ENCODE measurements at places on chromosomes 13 and 19.

DNA sequence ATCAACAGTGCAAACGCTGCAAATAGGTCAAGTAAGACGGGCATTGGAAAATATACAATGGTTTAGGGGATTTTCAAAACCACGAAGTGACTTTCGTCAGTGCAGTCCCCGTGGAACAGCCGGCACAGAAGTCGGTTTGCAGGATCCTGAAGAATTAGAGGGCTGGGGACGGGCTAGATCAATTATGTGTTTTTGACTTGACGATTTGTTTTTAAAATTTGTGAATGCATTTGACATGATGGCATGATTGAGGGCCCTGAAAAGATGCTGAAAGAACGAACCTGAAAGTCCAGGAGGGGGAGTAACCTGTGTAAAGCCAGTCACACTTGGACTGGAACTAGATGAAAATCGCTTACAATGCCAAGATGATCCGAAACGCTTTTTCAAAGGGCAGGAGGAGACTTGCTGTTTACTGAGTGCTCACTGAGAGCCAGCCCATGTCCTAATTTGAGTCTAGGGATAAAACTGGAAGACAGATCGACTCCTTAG, 8.9 kb upstream of the DGKH start:
- DNase-seq: no peak

DNA sequence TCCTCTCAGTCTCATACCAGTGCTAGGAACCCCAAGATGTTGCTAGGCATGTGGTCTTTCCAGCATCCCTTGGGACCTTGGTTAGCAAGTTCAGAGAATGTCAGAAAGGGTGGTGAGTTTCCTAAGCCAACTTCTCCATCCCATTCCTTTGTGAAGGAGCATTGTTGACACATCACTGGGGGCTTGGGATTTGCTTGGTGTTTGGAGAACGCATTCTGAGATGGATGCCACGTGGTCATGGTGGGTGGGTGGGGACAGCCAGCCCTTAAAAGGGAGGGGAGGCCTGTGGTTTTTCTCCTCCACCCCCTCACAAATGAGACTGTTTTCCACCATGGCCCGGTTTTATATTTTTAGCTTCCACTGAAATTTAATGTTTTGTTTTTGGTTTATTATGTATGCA, 83.3 kb upstream of the ZNF536 start:
- DNase-seq: no peak

- DNase-seq: no peak
Observed at GRCh38 chr19:4506449-4507149, 11.7 kb downstream of the PLIN4 start.

DNA sequence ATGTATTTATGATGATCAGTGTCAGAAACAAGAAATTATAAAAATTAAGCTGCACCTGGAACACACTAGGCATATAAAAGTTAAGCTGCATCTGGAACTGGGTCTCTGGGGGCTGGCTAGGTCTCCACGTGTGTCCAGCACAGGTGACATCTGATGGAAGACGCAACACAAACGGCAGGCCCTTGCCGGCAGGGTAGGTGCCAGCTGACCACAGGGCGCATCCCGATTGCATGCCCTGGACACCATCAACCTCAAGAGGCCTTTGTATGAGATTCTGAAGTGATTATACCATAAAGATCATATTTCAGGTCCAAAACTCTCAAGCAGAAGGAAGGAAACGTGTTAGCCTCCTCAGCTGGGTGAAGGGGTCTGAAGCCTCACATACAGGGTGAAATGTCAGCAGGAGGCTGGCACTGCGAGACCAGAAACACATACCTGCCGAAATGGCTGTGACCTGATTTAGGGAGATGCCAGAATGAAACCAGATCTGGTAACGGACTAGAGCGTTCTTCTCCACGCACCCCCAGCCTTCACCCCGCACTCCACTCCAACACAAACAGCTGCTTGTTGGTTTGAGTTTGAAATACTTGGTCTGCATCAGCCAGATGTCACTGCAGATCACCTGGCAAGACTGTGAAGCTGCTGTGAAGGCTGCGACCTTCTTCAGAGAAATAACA, 37.3 kb downstream of the COL4A1 start:
- DNase-seq: no peak

DNA sequence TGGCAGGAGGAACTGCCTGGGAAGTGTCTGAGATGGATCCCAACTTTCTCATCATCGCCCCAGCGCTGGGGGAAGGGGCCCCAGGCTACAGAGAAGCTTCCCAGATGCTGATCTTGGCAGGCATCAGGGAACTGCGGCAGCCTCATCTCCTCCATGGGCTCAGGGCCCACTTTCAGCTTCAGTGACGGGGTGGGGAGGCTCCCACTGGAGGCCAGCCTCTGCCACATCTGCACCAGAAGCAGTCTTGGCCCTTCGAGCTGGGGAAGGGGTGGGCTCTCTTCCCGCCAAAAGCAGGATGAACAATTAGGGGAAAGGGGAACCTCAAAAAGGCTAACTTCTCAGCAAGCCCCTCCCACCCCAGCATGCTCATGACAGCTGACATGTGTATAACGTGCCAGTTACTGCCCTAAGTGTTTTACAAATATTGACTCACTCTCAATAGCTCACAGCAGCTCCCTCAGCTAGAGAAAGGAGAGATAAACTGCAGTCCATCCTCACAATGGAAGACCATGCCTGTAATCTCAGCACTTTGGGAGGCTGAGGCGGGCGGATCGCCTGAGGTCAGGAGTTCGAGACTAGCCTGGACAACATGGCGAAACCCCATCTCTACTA, 7.1 kb upstream of the S1PR2 start:
- no peak for DNase-seq

- DNase-seq: no peak
Observed at GRCh38 chr13:99085808-99086266, 108.0 kb upstream of the DOCK9 start.

GRCh38 chr19:33235269-33235995, 9.8 kb upstream of the SLC7A10 start:
- peak; percentile 82 for DNase-seq

All from natural killer cell treated with Interleukin-12 subunit alpha and Interleukin-12 subunit beta and Interleukin-15 and Interleukin-18, amount 100 ng/mL, for 72 hours (primary cell).